ENCODE measurements at places on chromosomes 7 and 10. TPM values are rescaled to one million over a fixed set of nuclear protein-coding genes. Genes with fewer than 3 reads are reported as not detected.

AGAP9 gene
- 14.2 TPM for total RNA-seq

DNA sequence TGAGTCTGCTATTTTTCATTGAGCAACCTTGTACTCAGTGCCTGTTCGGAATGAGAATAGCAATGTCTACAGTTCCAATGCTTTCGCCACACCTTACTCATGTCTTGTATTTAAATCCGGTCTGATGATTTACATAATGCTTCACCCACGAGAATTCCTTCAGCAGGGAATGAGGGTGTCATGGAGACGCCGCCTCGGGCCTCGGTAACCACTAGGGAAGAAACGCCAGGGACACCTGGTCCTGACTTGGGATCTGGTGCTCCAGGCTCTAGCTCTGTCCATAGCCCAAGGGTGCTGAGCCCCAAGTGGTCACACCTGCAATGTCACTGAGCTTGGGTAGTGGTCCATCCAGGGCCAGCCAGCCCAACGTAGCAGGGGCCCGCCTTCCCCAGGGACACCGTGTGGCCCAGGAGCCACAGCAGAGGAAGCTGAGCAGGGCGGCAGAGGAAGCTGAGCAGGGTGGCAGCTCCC lies 37.4 kb downstream of the PRKAG2 start:
- no peak for DNase-seq
- H3K27me3 ChIP-seq, result no peaks in the 10 kb centered on the region
- peaks cover 25% of the 10 kb centered on the region for H3K4me1 ChIP-seq
- no peaks in the 10 kb centered on the region for H3K36me3 ChIP-seq
- no peak overlapping the region for H3K4me3 ChIP-seq

ELMO1 gene
- 19.4 TPM for total RNA-seq

CDK5 gene
- 27.8 TPM for total RNA-seq

- no peak overlapping the region for H3K4me3 ChIP-seq
- DNase-seq, result no peak
- H3K27me3 ChIP-seq, result no peaks in the 10 kb centered on the region
- no peaks in the 10 kb centered on the region for H3K4me1 ChIP-seq
- no peak overlapping the region for H3K27ac ChIP-seq
These were observed 60.0 kb upstream of the ORC5 start for GRCh38 chr7:104267701-104268368.

DNA sequence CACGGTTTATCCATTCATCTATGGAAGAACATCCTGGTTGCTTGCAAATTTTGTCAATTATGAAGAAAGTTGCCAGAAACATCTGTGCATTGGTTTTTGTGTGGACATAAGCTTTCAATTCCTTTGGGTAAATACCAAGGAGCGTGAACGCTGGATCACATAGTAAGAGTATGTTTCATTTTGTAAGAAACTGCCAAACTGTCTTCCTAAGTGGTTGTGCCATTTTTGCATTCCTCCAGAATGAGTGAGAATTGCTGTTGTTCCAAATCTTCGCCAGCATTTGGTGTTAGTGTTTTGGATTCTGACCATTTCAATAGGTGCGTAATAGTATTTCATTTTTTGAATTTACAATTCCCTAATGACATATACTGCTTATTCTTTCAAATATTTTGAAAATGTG lies 155.3 kb upstream of the FRMD4A start:
- H3K4me3 ChIP-seq, result no peak overlapping the region
- no peaks in the 10 kb centered on the region for H3K36me3 ChIP-seq
- H3K27me3 ChIP-seq, result no peaks in the 10 kb centered on the region
- no peaks in the 10 kb centered on the region for H3K4me1 ChIP-seq
- H3K27ac ChIP-seq, result no peak overlapping the region

CNTNAP2 gene
- 63.8 TPM for total RNA-seq

GRCh38 chr7:97659363-97660045 lies 72.4 kb upstream of the TAC1 start:
- peaks cover 6% of the 10 kb centered on the region for H3K27me3 ChIP-seq
- no peak for DNase-seq
- H3K4me3 ChIP-seq, result no peak overlapping the region
- H3K4me1 ChIP-seq, result no peaks in the 10 kb centered on the region
- no peak overlapping the region for H3K27ac ChIP-seq

TMEM236 gene
- 0.04 TPM for total RNA-seq

DNA sequence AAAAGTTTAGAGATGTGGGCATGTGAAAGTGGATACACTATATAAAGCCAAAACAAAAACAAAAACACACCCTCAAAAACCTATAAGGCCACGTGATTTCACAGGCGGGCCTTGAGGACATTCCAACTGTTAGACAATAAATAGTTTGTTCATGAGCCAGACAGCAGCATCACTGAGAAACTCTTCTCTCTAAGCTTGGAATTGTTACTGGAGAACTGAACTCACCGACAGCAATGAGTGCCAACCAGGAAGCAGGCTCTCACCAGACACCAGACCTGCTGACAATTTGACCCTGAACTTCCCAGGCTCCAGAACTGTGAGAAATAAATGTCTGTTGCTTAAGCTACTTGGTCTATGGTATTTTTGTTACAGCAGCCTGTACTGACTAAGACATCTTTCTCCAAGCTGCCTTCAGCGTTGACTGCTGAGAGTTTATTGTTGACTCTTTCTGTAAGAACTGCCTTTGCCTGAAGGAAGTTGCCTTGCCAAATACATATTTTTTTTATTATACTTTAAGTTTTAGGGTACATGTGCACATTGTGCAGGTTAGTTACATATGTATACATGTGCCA lies 107.5 kb downstream of the EPDR1 start:
- H3K27ac ChIP-seq, result no peak overlapping the region
- H3K4me3 ChIP-seq, result no peak overlapping the region
- no peaks in the 10 kb centered on the region for H3K36me3 ChIP-seq

DNA sequence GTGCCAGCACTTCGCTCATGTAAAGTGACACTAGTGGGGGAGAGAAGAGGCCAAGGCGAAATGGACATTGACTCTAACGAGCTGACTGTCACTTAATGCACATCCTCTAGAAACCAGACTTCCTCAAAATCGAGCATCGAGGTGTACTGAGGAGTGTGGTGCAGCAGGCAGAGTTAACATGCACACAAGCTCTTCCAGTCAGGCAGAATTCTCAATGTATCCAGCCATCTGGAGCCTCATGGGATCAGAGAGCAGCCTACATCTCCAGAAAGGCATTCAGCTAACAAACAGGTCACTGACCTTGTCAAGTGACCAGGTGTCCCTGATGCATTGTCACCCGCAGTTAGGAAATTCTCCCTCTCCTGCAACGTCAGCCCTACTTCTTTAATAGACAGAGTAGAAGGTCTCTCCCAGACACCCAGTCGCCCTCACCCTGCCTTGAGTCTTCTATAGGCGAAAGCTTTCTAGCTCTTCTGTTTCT lies 259.8 kb upstream of the AOAH start:
- H3K27ac ChIP-seq, result no peak overlapping the region
- DNase-seq, result no peak
- H3K27me3 ChIP-seq, result no peaks in the 10 kb centered on the region
- H3K4me1 ChIP-seq, result peaks cover 33% of the 10 kb centered on the region
- H3K36me3 ChIP-seq, result no peaks in the 10 kb centered on the region
- H3K4me3 ChIP-seq, result no peak overlapping the region

DNA sequence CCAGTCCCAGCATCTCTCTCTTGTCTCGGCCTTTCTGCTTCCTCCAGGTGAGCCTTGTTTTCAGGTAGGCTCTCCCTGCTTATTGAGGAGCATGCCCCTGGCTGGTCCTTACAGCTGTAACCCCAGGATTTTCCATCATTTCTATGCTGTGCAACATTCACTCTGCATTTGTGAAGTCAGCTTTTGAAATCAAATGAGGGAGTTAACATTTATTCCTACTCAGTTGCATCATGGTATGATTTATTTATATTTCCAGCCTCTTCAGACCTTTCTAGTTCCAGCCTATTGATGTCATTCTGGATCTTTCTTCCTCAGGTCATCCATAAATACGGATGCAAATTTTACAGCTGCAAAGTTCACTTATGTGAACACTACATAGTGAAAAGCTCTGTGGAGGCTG lies 755.6 kb downstream of the TYW1 start:
- H3K4me3 ChIP-seq, result no peak overlapping the region
- no peaks in the 10 kb centered on the region for H3K27me3 ChIP-seq
- H3K4me1 ChIP-seq, result no peaks in the 10 kb centered on the region

ING3 gene
- total RNA-seq, result 14.8 TPM

DNA sequence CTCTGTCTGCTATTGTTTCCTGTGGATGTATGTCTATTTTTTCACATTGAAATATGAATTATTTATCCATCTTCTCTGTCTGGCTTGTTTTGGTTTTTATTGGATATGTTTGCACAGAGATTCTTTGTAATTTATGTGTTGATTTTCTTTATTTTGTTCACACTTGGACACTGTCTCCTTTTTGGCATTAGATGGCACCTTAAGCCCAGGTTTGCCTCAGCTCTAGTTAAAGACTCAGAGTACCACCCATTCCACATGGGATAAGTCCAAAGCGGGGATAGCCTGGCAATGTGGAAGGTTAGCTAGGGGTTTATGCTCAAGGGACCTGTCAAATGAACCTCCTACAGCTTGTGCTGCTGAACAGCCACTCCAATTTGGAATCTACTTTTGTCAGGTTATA lies 14.1 kb downstream of the FEZF1 start:
- no peak for DNase-seq
- H3K36me3 ChIP-seq, result peaks cover 6% of the 10 kb centered on the region
- H3K4me3 ChIP-seq, result no peak overlapping the region
- H3K27me3 ChIP-seq, result peaks cover 14% of the 10 kb centered on the region

TFEC gene
- total RNA-seq, result 0.17 TPM

VIPR2 gene
- 7.8 TPM for total RNA-seq

- H3K4me3 ChIP-seq, result no peak overlapping the region
- H3K4me1 ChIP-seq, result peaks cover 62% of the 10 kb centered on the region
- no peak overlapping the region for H3K27ac ChIP-seq
- DNase-seq, result no peak
- H3K36me3 ChIP-seq, result no peaks in the 10 kb centered on the region
- H3K27me3 ChIP-seq, result no peaks in the 10 kb centered on the region
These were observed 22.8 kb downstream of the LRRC17 start for GRCh38 chr7:102935450-102936115.

GRCh38 chr10:42551582-42552187 lies 86.7 kb downstream of the ZNF33B start:
- H3K36me3 ChIP-seq, result peaks cover 35% of the 10 kb centered on the region
- H3K27me3 ChIP-seq, result peaks cover 20% of the 10 kb centered on the region
- H3K4me1 ChIP-seq, result peaks cover 25% of the 10 kb centered on the region
- H3K4me3 ChIP-seq, result peak overlapping the region; percentile 90
- DNase-seq, result no peak

UBTD1 gene
- total RNA-seq, result 29.1 TPM

GRCh38 chr7:80637911-80638765 lies at the start of gene CD36:
Gene CD36 (plus strand): TSS chr7:80638642. CDS start chr7:80646741, 8,099 bp downstream.
- no peak within 1 kb of the TSS for H3K4me3 ChIP-seq
- H3K36me3 ChIP-seq, result no peaks in the 10 kb centered on the region
- H3K27ac ChIP-seq, result no peak within 1 kb of the TSS

- peaks cover 5% of the 10 kb centered on the region for H3K4me1 ChIP-seq
- H3K27me3 ChIP-seq, result no peaks in the 10 kb centered on the region
- DNase-seq, result no peak
- no peak overlapping the region for H3K4me3 ChIP-seq
- no peak overlapping the region for H3K27ac ChIP-seq
These were observed 54.6 kb downstream of the NOD1 start for GRCh38 chr7:30423788-30424505.

DNA sequence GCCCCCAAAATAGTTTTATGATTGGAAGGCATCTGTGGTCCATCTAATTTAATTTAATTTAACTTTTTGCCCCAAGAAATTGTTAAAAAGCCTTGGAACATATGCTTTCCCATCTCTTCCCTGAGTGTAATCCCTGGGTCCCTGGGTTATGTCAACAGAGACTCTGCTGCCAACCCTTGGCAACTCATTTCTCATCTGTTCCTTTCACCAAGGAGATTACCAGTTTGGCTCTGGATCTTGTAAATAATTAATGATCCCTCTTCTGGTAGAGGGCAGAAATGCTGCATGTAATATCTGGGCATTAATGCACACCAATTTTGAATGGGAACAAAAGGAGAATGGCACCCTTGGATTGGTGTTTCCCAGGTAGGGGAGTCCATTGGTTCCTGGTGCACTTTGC lies 514.2 kb downstream of the CCSER2 start:
- no peak for DNase-seq
- no peak overlapping the region for H3K27ac ChIP-seq
- H3K27me3 ChIP-seq, result no peaks in the 10 kb centered on the region
- no peaks in the 10 kb centered on the region for H3K36me3 ChIP-seq
- H3K4me3 ChIP-seq, result no peak overlapping the region
- peaks cover 13% of the 10 kb centered on the region for H3K4me1 ChIP-seq
